GM13977 (cell line): ENCODE measurements at places on chromosomes 2 and 18.

DNA sequence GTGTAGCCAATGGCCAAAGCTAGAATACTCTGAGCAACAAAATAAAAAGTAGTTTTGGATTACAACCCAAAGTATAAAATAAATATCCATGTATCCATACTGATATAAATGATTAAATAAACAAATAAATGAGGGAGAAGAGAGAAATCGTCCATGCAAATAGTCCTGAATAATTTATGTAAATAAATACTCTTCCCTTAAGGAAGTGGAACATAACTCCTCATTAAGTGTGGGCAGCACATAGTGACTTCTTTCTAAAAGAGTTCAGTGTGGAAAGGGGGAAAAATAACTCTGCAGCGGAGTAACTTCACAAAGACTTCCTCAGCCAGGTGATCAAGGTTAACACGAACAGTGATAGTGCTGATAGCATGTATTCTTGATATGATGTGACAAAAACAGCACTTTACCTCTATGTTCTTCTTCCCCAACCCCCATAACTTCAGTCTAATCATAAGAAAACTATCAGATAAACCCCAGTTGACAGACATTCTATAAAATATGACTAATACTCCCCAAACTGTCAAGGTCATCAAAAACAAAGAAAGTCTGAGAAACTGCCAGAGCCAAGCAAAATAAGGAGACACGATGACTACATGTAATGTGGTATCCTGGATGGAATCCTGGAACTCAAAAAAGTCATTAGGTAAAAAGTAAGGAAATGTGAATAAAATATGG, 30.7 kb downstream of the METTL8 start:
- no peak for DNase-seq

GRCh38 chr2:229064749-229065148, 206.3 kb downstream of the PID1 start:
- no peak for DNase-seq

- no peak for DNase-seq
Observed at GRCh38 chr18:68178921-68179320, 536.0 kb downstream of the TMX3 start.

DNA sequence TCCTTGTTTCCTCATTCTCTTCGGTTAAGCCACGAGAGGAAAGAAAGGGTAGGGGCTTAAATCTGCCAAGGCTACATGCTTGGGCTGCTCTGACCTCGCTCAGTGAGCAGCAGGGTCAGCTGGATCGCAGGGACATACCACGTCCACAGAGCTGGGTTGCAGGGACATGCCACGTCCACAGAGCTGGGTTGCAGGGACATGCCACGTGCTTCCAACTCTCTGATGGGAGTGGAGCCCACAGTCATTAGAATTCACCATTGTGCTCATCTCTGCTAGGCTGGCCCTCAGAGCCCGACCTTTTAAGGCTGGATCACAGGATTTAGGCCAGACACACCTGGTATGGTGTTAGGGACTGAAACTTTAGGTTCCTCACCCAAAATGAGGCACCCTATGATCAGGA, 107.4 kb upstream of the SEC11C start:
- no peak for DNase-seq

DNA sequence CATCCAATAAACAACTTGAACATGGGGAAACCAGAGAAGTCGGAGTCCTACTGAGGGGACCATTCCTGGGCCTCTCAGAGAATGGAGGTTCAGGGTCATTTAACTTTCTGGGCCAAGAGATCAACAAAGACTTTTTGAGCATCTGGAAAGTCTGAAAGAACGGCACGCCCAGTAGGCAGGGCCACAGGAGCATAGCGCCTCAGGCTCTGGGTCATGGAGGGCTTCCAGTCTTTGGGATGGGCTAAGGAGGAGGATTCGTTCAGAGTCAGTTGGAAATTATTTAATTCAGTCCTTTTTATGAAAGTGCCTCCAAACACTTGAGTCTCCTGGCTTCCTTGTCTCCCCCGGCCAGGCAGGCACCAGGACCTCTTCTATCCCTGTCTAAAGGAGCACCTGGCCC, 101.1 kb upstream of the GLI2 start:
- DNase-seq: no peak

DNA sequence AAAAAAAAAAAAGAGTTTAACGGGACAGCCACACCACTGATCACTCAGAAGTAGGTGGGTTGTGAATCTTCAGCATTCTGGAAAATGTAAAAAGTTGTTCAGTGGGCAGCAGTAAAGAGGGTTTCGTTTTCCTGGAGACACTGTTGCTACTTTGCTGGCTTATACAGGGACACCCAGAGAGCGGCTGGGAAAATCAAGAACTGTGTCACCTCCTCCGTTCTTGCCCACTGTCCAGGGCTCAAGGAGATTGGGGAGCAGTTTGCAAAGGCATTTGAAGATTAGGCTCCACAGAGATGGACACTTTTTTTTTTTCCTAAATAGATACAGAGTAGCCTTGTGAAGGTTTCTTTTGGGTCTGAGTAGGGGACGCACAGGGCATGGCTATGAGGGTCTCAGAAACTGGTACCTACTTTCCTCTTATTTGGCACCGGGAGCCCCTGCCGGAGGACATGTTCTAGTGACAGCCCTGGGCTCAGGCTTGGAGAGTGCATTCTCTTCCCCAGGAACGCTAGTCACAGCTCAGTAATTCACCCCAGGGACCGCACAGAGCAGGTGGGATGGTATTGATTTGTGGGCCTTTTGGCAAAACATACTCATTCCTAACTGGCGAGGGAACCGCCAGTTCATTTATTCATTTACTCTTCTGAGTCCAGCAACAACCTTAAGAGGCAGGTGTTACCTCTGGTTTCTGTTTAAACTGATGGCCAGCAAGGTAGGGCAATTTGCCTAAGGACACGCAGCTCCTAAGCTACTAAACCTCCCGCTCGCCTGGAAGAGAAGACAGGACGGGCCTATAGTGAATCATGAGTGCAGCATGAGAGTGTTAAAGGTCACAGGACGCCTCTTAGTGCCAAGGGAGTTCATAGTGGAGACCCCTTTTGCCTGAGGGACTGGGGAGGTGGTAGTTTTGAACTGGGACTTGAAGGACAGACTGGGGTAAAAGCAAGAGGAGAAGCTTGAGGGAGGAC, 53.1 kb downstream of the HPCAL1 start:
- no peak for DNase-seq

- DNase-seq: no peak
Observed at GRCh38 chr2:70111752-70112591, 24.7 kb downstream of the PCBP1 start.

DNA sequence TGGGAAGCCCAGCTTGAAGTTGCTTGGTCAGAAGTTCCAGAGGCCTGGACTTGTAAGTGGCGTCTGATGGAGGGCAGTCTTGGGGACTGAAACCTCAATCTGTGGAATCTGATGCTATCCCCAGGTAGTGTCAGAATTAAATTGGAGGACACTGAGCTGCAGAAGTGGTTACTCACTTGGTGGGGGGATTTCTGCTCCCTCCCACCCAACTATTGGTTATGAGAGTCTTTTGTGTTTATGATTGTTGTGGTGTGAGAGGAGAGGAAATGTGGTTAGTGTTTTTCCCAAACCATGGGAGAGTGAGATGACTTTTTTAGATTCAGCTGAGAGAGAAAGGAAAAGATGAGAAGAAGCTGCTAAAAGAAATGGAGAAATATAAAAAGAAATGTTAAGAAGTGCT, 12.8 kb downstream of the ZBTB14 start:
- DNase-seq: no peak

DNA sequence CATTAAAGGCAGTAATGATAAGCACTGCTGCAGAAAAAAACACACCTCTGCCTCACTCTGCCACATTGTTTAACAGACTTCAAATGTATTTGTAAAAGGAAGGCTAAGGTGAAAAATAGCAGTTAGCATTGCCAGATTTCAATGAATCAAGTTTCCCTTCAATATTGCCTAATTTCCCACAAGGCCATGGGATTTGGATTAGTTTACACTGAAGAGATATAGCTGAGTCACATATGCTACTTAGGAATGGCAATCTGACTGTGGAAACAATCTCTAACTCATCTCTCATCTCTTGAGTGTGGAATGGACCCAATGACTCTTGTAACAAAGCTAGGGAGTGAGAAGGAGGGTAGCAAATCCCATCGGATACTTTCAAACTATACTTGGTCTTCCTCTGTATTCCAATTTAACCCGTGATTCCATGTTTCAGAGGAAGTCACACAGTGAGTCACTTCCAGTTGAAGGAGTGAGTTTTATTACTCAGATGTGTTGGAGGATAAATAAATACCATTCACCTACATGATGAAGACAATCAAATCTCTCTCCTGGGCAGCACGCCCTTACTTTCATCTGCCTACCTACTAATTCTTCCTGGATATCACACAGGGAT, 5.1 kb downstream of the B4GALT6 start:
- DNase-seq: no peak

GRCh38 chr2:129605646-129606045, 373.8 kb upstream of the RAB6C start:
- no peak for DNase-seq

GRCh38 chr2:214774108-214774507, 35.4 kb downstream of the BARD1 start:
- no peak for DNase-seq

DNA sequence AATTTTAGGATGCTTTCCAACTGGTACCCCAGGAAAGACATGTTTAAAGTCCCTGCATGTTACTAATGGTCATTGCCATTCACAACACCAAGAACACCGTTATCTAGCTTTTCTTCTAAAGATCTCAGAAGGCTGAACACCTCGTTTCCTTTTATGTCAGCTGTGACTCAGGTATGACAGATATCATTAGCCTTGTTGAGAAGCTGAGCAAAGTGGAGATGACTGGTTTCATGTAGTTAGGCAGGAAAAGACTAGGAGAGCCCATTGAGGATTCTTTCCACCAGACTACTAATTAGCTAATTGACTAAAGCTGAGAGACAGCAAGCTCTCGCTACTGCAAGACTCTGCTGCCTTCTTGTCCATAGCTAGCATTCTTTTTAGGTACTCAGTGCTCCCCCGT, 32.0 kb upstream of the ARL5A start:
- no peak for DNase-seq

DNA sequence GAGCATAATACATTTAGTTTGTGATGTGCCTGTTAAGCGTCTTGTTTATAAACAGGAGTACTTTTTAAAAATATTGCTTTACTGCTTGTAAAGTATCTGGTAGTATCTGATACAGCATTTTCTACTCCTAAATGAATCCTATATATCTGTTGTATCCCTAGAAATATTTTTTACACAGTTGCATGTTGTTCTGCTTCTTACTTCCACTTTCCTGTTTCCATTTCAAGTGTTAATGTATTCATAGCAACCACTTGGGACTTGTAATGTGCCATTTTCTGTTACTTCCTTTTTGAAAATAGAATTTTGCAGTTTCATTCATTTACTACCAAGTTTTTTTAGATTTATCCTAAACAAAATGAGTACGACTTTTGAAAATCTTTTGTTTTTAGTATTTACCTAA, 24.9 kb downstream of the CCNT2 start:
- DNase-seq: peak; percentile 12

DNA sequence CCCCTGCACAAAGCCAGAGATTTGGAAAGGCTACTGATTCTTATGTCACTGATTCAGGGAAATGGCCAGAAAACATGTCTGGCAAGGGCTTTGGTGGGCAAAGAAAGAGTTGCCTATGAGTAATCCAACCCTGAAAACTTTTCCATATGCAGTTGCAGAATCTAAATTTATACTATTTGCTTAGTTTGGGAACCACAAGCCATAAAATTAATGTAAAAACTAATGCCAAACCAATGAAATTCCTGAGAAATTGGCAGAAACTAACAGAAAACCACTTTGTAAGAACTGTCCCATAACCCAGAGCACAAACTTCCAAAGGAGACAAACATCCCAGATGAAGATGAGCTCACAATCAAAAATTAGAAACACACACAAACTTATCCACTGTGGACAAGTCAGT, 48.8 kb downstream of the TCF4 start:
- no peak for DNase-seq

DNA sequence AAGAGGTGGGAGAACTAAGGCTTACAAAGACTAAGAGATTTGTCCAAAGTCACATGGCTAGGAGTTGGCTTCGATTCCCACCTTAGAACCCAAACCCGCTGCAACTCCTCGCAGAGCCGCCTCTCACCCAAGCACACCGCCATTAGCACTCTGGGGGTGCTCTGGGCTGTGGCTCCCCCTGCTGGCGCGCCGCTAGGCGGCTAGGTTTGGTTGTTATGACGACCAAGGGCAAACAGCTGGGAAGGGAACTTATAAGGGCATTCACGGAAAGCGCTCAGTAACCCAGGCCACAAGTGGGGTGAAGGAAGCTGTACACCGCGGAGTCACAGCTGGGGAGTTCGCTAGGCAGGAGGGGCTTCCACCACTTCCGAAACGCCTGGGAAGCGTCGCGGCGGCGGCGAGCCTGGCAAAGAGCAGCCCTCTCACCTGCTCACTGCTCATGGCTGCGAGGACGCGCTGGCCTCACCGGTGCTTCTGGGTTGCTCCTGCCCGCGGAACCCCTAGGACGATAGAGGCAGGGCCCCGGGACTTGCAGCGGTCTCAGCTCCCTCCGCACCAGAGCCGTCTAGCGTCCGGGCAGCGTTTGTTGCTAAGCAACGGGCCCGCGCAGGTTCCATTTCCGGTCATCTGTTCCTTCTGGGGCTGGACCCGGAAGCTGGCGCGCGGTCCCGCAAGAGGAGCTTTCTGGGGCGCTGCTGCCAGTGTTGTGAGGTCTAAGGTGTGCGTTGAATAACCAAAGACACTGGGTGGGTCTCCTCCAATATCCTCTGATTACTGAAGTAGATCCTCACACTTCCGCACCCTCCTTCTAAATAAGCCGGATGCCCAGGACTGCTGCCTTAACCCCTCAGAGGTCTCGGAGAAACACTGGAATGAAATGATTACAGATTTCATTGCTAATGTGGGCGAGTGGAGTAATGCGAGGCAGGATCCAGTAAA, at the start of gene DNAH7:
Gene DNAH7, minus strand, starts transcription at position 567 of the 939 bp plus-strand sequence. Its CDS starts 126 bp downstream, at position 441.
- peak; percentile 85 for DNase-seq
